ENCODE measurements at places on chromosomes 4 and X.
A peak's percentile ranks its signal among the peaks of the same experiment; 100 is the strongest.

DNA sequence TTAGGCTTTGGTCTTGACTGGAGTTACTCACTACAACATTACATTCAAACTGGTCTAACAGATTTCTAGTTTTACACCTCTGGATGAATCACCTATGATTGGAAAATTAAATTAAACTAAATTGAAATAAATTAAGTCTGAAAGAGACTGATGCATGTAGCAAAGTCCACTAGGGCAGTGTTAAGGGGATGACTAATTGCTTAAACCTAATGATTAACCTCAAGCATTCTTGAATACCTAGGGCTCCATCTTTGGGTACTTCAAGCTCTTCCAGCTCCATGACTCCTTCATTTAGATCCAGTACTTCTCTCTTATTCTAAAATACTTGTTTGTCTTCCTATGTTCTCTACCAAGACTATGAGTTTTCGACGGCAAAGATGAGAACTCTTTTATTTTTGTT lies 86.8 kb downstream of the SH2D1A start:
- no peak for DNase-seq
- no peak overlapping the region for H3K27ac ChIP-seq
- H3K27me3 ChIP-seq: no peaks in the 10 kb centered on the region
- no peaks in the 10 kb centered on the region for H3K36me3 ChIP-seq

DNA sequence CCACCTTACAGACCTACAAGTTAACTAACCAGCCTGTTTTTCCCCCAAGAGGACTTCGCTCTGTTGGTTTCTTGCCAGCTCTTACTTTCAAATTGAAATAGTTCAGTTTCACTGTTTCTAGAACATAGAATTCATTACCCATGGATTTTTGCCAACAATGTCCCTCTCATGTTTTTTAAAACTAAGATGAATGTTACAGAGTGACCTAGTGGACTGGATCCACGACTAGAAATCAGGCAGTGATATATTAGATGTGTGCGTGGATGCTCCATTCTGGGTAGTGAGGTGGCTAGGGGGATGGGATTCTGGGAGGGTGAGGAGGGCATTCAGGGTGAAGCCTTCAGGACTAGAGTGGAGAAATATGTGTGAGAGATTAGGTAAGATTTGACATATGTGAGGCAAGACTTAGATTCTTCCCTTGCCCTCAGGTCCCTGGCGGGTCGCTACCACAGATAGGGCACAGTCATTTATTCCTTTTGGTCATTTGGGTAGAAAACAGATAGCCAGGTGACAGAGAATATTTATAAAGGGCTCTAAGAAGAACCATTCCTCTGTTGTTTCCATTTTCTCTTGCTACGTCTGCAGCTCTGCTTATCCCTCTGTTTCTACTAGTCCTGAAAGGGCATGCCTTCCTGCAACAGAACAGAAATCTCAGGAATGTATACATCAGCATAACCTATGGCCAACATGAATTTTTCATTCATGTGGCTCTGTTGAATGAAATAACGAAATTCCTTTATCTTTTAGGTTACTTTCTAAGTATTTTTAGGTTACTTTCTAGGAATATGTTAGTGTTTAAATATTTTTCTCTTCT lies 15.4 kb upstream of the JADE1 start:
- no peak overlapping the region for H3K27ac ChIP-seq
- no peaks in the 10 kb centered on the region for H3K27me3 ChIP-seq
- no peak for DNase-seq
- H3K4me3 ChIP-seq: no peak overlapping the region
- H3K4me1 ChIP-seq: no peaks in the 10 kb centered on the region
- no peaks in the 10 kb centered on the region for H3K36me3 ChIP-seq

GRCh38 chrX:66622209-66622608 lies 16.7 kb downstream of the EDA2R start:
- no peaks in the 10 kb centered on the region for H3K4me1 ChIP-seq

GRCh38 chr4:109616243-109616642 lies 56.2 kb downstream of the MCUB start:
- peaks cover 58% of the 10 kb centered on the region for H3K4me1 ChIP-seq
- no peaks in the 10 kb centered on the region for H3K27me3 ChIP-seq
- H3K36me3 ChIP-seq: peaks cover 35% of the 10 kb centered on the region
- no peak for DNase-seq
- H3K27ac ChIP-seq: no peak overlapping the region

DNA sequence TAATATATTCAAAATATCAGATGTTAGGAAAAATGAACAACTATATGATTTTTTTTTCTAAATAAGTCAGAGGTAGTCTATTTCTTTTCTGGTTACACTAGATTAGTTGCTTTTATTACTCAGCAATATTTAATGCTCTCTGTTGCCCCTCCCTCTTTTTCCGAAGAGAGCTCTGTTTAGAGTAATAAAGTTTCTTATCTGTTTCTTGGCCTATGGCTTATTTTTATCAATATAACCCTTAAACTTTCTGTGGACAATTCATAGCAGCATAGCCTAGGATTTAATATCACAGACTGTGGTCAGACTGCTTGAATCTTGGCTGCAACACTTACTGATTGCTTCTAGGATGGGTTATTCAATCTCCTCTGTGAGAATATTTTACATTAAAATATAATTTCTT lies 2315.4 kb upstream of the AGA start:
- no peak overlapping the region for H3K4me3 ChIP-seq
- no peaks in the 10 kb centered on the region for H3K36me3 ChIP-seq
- H3K27ac ChIP-seq: no peak overlapping the region
- no peak for DNase-seq

DNA sequence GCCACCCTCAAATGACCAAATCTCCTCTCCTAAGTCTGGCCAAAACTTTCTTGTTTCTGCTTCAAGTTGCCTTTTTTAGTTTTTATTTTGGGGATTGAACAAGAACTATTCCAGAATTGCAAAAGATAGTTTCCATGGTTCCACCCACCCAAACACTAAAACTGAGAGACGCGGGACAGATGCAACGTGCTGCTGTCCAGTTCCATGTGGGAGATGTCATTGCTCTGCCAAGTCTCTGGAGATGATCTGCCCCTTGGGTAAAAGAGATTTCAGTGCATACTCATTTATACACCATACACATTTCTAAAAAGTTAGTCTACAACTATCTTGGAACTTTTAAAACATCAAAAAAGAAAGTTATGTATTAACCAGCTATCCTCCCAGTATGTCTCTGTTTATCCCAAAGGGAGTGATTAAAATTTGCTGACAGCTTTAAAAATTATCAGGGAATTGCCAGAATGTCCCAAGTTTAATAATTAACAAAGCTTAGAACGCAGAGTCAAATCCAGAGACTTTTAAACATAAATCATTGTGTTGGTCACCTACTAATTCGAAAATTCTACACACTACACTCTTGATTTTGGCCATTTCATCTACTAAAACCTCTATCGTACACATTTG lies 3.2 kb downstream of the MAOB start:
- peaks cover 14% of the 10 kb centered on the region for H3K27me3 ChIP-seq
- H3K4me1 ChIP-seq: peaks cover 8% of the 10 kb centered on the region
- H3K4me3 ChIP-seq: no peak overlapping the region

GRCh38 chrX:20414762-20415445 lies 148.2 kb upstream of the RPS6KA3 start:
- H3K36me3 ChIP-seq: no peaks in the 10 kb centered on the region
- peak; percentile 37 for DNase-seq
- no peaks in the 10 kb centered on the region for H3K27me3 ChIP-seq
- H3K27ac ChIP-seq: no peak overlapping the region

DNA sequence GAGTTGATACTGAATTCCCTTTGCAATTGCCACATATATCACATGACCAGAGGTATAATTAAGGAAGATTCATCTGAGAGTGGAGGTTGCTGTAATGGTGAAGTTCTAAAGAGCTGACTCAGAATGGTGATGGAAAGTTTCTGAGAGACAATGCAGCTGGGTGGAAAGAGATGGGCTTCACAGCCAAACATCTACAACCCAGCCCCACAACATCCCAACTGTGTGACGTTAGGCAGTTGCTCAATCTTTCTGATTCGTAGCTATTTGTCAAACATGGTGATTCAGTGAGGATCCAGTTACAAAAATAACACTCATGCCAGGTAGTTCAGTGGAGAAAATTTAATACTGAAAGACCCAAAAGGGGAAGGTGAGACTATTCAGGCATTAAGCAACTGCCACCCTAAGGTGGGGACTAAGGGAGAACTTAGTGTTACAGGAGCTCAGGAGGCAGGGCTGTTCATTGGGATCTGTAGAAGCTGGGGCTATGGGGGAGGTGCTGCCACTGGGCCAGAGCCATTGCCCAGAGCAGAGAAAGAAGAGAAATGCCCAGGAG lies 6.9 kb upstream of the AFF1 start:
- DNase-seq: peak; percentile 52
- peaks cover 22% of the 10 kb centered on the region for H3K4me1 ChIP-seq
- no peak overlapping the region for H3K4me3 ChIP-seq
- peaks cover 5% of the 10 kb centered on the region for H3K36me3 ChIP-seq
- no peaks in the 10 kb centered on the region for H3K27me3 ChIP-seq

DNA sequence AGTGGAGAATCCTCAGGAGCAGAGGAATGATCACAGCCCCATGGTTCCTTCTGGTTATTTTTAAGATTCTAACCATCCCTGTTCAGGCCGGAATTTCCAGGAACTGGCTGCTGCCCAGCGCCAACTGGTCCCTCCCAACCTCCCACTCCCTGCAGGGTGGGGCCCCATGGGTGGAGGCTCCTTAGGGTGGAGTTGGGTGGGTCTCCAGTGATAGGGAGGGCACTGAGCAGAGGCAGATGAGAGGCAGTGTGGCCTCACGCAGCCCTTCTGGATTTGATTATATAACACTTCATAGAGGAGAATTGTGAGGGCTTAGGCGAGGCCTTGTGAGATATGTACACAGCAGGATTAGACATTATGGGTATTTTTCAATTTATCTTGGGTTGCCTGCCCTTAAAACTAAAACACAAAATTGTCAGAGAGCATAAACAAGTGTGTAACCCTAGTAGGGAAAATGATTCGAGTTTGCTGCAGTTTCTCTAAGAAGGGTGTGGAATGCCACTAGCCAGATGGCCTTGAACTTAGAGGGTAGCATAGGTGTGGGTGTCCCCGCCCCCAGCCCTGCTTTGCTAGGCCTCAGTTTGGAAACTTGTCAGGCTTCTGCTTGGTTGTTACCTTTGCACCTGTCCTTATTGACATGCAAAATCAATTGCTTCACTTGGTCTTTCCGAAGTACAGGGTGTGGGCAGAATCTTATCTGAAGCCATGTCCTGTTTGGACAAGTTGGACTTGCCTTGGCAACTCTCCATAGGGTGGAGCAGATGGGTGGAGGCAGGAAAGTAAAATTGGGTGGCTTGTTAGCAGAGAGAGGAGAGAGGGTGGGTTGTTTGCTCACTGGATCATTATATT lies 9.4 kb downstream of the KLF3 start:
- H3K4me3 ChIP-seq: no peak overlapping the region
- no peak for DNase-seq
- no peaks in the 10 kb centered on the region for H3K27me3 ChIP-seq
- peak overlapping the region; percentile 80 for H3K27ac ChIP-seq
- H3K36me3 ChIP-seq: peaks cover 3% of the 10 kb centered on the region
